ENCODE measurements at places on chromosomes 1 and 21.

DNA sequence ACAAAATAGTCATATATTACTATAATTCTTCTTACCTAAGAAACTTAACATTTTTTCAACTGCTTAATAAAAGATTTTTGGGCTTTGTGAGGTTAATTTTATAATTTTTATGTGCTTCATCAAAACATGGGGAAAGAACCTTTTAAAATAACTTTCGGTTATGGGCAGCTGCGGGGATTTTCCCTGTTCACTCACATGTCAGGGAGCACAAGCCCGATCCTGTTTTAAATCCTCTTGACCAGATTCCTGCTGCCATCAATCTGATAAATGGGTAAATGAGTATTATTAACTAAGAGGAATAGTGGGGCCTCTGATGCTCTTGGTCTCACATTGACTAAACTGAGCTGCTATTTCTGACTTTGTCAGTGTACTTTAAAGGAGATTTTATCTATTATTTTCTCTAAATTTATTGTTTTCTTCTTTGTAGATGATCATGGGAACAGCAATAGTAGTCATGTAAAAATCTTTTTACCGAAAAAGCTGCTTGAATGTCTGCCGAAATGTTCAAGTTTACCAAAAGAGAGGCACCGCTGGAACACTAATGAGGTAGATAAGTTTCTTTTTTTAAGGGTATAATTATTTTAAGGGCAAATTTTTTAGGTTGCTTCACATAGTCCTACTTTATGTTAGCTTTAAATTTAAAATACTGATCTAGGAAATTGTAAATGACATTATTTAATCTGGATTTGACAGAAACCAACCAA, 39.6 kb downstream of the CAMTA1 start:
- no peak for DNase-seq

GRCh38 chr21:36603221-36603620, 95.7 kb upstream of the SIM2 start:
- no peak for DNase-seq

DNA sequence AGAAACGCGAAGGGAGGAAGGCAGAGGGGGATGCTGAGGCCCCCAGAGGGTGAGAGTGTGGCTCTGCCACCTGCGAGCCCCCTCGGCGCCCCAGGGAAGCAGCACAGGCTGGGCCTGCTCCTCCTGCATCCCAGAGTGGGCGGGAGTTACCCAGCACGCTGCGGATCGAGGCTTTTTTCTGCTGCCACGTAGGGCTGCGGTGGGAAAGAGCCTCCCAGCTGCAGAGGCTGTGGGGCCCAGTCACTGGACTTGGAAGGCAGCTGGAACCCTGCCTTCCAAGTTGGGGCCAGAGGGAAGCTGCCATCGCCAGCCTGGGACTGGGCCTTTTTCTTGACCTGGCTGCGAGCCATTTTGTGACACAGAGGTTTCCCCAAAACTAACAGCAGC, 2.3 kb upstream of the GRIK3 start:
- DNase-seq = no peak

DNA sequence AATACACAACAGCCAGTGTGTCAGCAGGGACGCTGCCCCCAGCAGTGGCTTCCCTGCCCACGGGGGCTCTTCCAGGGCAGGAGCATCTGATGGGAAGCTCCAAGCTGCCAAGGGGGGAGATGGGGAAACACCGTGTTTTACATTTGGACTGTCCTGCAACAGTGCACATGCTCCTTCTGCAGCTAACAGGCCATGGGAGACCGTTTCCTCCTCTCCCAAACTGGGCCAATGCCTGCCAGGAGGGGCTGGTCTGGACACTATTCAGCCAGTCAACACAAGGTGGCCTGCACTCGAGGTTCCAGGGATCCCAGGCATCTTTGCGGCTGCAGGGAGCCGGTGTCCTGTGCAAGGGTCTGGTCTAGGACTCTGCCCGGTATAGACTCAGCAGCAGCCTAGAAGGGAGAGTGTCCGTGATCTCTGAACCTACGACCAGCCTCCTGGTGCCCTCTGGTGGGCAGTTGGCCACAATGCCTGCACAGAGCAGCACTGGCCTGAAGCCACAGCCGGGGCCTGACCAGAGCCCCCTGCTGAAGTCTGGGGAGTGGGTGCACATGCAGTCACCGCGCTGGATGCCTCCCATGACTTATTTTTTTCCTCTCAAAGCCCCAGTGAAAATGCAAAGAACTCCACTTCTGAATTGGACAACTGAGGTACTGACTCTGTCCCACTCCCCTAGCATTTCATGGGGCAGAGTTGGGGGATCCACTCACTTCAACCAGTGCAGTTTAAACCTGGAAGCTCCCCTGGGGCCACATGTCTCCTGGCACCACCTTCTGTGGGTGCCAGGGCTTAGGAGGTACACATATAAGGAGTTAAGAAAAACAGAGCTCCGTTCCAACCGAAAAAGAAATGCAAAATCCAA, 33.3 kb downstream of the RCC2 start:
- no peak for DNase-seq

DNA sequence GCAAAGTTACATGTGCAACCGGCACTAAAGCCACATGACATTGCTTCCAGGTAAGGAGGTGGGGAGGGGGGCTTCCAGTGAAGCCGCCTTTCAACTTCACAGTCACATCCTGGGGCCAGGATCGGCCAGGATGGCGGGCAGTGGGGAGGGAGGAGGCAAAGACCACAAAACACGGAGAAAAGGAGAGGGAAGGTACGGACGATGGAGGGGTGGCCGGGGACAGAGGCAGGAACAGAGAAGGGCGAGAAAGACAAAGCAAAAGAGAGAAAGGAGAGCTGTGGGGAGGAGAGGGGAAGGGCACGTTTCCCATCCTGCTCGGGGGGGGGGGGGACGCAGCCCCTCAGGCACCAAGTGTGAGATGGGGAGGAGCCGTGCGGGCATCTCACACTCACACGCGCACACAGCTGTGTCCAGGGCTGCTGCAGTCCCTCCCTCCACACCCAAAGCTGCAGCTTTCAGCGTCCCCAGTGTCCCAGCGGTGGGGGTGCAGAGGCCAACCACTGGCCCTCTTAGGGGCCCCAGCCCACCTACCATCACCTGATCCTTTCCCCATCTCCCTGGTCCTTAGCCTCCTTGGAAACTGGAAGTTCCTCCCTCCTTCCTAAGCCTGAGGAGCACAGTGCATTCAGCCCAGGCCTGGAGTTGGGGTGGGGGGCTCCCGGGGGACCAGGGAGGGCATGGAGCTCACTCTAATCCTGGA, 2.4 kb downstream of the SH2D5 start:
- DNase-seq = no peak

DNA sequence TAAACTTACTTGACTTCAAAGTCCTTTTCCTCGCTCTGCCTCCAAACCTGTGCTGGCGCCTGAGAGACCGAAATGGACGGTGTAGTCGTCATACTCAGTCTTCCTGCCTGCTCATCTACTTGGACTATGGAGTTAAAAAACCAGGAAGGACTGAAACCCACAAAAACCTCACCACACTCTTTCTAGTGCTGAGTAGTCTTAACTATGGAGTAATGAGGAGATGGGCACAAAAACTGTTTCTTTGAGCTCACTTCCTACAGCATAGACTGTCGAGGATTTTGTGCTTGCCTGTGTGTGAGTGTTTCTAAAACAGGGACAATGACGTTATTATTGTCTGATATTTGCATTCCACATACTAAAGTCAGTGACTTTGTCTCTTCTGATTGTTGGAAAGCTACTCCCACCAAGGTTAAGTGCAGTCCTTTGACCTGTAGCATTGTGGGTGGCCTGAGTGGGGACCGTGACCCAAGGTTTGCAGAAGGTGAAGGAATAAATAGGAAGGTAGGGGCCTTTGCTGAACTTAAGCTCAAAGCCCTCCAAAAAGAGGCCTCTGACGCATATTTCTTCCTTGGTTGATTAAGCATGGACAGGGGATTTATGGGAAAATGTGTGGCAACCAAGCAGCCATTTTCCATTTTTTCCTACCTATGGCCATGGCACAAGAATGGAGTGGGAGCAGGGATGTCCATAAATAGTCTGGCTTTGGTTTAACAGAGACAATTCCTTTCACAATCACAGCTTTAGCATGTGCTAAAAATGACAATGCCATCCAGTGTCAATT, 109.6 kb downstream of the ZBTB18 start:
- DNase-seq = no peak

GRCh38 chr1:152917794-152918193, 9.4 kb downstream of the IVL start:
- no peak for DNase-seq

DNA sequence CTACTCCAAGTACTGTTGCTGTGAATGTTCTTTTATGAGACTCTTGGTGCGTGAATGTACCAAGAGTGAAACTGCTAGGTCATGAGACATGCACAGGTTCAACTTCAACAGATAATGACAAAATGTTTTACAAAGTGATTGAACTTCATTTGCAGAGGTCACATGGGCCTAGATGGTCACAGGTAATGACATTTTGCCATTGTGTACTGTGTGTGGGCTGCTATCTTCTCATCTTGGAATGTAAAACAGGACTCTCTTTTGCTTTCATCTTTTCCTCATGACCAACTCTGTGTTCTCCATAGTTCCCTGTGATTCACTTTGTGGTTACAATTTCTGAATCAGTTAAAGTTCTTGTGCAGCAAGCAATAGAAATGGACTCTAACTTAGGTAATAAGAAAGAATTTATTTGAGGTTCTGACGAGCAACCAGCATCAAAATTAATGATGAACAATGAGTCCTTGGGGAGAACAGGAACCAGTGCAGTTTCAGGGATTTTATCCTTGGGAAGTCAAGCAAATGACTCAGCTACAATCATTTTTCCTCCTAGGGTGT, 16.2 kb upstream of the TSNAX start:
- DNase-seq = no peak

- DNase-seq = peak; percentile 14
Measured at GRCh38 chr1:237012788-237013383, 8.6 kb upstream of the MT1HL1 start.

GRCh38 chr1:161849518-161849917, 83.4 kb downstream of the ATF6 start:
- DNase-seq = no peak

- DNase-seq = no peak
Measured at GRCh38 chr1:225744745-225745144, 32.9 kb upstream of the SRP9 start.

GRCh38 chr1:157994704-157995582, 1.5 kb downstream of the KIRREL1 start:
- no peak for DNase-seq

DNA sequence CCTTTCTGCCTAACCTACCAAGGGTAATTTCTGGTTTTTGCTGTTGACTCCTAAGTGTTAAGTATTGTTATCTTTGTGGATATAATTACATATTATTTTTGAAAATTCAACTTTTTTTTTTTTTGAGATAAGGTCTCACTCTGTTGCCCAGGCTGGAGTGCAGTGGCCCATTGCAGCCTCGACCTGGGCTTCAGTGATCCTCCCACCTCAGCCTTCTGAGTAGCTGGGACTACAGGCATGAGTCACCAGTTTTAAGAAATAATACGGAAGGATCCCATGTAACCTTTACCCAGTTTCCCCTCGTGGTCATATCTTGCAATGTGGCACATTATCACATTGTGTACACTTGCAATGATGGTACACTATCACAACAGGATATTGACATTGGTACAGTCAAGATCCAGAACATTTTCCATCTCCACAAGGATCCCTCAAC, 3.1 kb downstream of the CHD1L start:
- no peak for DNase-seq

DNA sequence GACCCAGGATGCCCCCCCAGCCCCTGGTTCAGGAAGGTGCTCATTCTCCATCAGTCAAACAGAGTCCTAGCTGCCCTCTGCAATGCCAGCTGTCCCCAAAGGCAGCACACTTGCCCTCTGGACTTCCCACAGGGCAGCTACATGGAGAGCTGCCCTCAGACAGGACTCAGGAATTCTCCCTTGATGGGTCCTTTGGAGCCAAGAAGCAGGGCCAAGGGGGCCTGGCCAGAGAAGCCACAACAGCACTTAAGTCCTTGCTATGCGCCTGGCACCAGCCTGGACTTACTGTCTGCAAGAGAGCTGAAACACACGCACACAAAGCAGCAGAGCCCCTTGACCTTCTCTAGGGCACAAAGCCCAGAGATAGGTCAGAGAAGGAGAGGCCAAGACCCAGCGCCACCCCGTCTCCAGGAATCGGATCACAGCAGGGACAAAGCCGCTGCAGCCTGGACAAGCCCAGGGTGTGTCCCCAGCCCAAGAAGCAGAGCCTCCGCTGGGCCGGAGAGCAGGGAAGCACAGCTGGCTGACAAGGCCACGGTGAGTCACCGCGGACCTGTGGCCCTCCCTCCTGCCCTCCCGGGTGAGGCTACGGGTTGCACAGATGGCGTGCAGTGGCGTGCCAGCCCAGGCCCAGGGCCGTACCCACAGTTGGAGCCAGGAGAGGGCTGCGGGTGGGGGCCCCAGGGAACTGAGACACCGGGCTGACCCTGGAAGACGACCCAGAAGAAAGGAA, 1.7 kb downstream of the WNT9A start:
- DNase-seq = peak; percentile 64

GRCh38 chr1:163265547-163265946, 56.2 kb upstream of the NUF2 start:
- no peak for DNase-seq

- no peak for DNase-seq
Measured at GRCh38 chr1:216936779-216937178, 213.6 kb upstream of the ESRRG start.

- no peak for DNase-seq
Measured at GRCh38 chr1:197998110-197998509, 80.9 kb downstream of the LHX9 start.

GRCh38 chr1:168430321-168430720, 113.5 kb downstream of the XCL2 start:
- DNase-seq = no peak

GRCh38 chr21:26212220-26212619, 41.6 kb upstream of the APP start:
- DNase-seq = no peak

DNA sequence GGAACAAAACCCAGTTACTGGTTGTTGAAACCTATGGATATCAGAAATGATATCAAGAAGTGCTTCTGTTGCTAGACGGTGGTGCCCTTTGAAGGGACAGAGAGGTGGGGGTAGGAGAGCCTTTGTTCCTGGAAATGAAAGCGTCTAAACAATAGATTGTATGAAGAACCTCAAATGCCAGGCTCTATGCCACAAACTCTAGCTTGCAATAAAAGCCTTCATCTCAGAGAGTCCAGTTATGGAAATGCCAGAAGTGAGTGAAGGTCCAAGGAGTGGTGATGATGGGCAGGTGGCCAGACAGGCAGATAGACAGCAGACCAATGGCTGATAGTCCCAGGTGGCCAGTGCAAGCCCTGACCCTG, 414.1 kb upstream of the PROX1 start:
- DNase-seq = no peak

- no peak for DNase-seq
Measured at GRCh38 chr1:199109160-199109559, 470.3 kb downstream of the PTPRC start.

GRCh38 chr1:15423355-15424077, 13.8 kb downstream of the EFHD2 start:
- DNase-seq = no peak

- DNase-seq = no peak
Measured at GRCh38 chr1:231387770-231388669, 34.1 kb downstream of the EGLN1 start.

- no peak for DNase-seq
Measured at GRCh38 chr1:158675563-158676323, 10.8 kb downstream of the SPTA1 start.

Measured in NCI-H2029 (cell line).